ENCODE measurements at places on chromosomes 2 and 18.

DNA sequence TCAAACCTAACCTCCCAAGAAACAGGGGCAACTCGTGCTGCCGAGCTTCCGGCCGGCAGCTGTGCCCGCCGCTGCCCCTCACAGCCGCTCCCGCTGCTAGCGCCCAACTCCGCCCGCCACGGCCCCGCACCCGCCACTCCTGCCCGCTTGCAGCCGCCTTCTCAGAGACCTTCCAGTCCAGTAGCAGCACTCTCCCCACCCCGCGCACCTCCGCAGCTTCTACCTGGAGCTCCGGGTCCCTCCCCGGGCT is 722 bp upstream of the C2orf15 start:
- no peak for DNase-seq

- DNase-seq: no peak
These were observed 905.1 kb upstream of the FSHR start for GRCh38 chr2:50059462-50059861.

GRCh38 chr2:71385012-71385411 is 53.4 kb downstream of the ZNF638 start:
- DNase-seq: no peak

DNA sequence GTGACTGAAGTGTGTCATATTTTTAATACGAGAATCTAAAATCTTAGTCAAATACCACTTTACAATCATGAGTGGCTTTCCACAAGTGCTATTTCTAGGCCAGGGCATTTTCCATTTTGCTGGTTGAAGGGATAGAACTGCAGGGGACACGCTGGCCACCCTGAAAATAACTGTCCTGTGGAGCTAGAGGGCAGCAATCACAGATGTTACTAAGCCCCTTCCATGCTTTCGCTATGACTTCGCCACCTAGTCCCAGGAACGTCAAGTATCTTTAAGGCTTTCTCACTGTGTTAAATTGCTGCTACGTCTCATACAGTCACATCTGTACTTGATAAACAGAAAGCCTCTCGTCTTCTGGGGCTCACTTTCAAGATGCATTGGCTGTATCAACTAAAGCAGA is 171.8 kb downstream of the CDH2 start:
- no peak for DNase-seq

DNA sequence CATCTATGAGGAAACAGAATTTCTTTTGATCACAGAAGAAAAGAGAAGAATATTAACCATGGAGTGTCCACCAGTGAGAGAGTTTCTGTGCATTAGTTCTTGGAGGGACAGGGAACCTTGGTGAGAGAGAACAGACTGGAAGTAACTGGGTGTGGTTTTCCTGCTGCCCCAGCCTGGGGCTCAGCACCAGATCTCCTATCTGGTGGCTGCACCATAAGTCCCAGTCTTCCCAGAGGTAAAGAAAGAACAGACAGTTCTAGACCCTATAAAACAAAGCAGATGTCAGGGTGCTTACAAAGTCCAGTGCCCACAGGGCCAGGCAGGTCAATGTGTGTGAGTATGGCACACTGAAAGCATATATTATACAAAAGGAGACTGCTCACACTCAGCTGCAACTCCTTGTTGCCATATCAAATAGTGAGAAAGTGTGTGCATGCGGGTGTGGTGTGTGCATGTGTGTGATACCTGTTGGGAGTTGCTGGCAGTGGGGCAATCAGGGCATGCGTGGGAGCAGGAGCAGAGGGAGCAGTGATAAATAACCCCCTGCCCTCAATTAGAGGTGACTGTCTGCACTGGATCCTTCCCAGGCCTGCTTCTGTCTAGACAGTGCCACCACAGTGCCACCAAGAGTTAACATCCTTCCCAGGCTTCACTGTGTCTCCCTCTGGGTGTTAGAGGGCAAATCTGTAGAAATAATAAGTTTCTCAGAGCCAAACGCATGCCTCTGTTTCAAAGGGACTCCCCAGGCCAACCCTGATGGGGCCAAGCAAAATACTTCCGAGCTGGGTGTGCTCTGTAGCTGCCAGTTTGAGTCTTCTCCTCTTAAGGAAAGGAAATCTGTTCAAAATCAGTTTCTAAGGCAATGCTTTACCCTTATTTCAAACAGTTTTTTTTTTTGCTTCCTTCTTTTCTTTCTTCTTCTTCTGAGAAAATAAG is 45.7 kb downstream of the RDH14 start:
- no peak for DNase-seq

- no peak for DNase-seq
These were observed 108.2 kb downstream of the TCF4 start for GRCh38 chr18:55479656-55480420.

GRCh38 chr2:25608718-25609117 is 64.7 kb downstream of the DTNB start:
- no peak for DNase-seq

DNA sequence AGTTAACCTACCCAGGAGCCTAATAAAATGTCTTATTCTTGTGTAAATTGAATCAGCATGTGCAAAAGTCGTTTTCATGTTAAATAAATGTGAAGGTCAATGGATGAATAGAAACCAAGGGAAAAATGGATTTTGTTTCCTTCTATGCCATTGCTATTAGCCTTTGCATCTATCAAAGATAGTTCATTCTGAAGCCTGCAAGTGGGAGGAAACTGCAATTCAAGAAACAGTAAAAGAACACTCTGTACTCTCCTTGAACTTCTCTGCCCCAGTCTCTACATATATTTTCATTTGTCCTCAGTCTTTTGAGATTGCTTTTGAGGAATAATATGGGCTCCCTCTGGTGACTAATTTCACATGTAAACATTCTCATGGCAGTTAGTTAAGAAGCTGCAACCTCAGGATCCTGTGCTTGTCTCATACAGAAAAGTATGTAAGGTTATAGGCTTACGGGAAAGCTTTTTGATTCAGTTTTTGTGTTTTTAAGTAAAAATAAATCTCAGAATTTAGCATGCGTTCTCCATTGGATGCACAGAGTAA is 1590.0 kb upstream of the LRRTM1 start:
- no peak for DNase-seq

GRCh38 chr2:191065785-191066184 is 51.8 kb upstream of the STAT1 start:
- DNase-seq: no peak

DNA sequence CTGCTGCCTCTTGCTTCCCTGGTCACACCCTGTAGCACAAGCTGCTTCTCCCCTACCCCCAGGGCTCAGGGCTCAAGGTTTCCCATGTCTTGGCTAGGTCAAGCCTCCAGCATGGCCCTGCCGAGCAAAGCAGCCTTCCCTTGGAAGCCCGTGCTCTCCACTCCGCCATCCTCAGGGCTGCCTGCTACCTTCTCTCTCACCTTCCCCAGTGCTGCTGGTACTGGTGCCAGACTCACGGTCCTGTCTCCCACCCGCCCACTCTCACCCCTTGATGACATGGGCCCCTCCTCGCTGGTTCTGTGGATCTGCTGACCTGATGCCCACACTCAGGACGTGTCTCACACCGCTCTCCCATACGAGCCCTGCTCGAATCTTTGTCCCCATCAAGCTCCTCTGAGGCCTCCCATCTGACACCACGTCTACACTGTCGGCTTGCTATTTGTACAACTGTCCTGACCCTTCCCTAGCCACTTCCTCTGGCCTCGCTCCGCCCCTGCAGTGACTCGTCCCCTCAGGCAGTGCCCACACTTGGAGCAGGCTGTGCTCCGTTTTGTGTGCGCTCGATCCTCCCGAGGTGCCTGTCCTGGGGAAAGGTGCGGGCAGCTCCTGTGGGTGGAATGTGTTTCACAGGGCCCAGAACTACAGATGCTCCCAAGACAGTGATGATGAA is 49.9 kb downstream of the ZAP70 start:
- no peak for DNase-seq

GRCh38 chr2:42249887-42250286 is 80.7 kb downstream of the EML4 start:
- DNase-seq: no peak

GRCh38 chr2:121826036-121826435 is 70.6 kb downstream of the TSN start:
- no peak for DNase-seq

Data from activated naive CD4-positive, alpha-beta T cell treated with Interleukin-2 at 50 U/mL for 16 hours (primary cell).